Activated CD4-positive, alpha-beta T cell treated with anti-CD3 and anti-CD28 coated beads, Interleukin-2, amount 50 U/mL, for 1 hour (primary cell): ENCODE measurements at places on chromosomes 7 and 10.

GRCh38 chr10:131901181-131901829 is 497 bp downstream of the PPP2R2D start:
- peak; percentile 38 for DNase-seq

DNA sequence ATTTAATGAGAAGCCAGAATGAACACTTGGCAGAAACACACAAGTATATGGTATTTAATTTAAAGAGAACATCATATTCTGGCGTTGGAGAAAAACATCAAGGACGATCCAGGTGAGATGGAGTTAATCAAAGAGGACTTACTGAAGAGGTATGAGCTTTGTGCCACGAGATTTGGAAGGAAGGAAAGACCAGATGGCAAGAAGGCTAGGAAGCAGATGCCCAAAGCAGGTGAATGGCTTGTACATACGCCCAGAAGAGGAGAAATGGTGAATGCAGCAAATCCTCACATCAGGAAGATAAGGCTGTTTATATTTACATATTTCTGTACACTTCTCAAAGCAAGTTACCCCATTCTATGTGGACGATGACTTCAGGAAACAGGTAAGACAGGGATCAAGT is 163.9 kb upstream of the PLXNA4 start:
- DNase-seq, result no peak

GRCh38 chr10:83607959-83608745 is 531.2 kb upstream of the GHITM start:
- DNase-seq, result no peak

GRCh38 chr10:58479045-58479444 is 33.6 kb upstream of the BICC1 start:
- no peak for DNase-seq

DNA sequence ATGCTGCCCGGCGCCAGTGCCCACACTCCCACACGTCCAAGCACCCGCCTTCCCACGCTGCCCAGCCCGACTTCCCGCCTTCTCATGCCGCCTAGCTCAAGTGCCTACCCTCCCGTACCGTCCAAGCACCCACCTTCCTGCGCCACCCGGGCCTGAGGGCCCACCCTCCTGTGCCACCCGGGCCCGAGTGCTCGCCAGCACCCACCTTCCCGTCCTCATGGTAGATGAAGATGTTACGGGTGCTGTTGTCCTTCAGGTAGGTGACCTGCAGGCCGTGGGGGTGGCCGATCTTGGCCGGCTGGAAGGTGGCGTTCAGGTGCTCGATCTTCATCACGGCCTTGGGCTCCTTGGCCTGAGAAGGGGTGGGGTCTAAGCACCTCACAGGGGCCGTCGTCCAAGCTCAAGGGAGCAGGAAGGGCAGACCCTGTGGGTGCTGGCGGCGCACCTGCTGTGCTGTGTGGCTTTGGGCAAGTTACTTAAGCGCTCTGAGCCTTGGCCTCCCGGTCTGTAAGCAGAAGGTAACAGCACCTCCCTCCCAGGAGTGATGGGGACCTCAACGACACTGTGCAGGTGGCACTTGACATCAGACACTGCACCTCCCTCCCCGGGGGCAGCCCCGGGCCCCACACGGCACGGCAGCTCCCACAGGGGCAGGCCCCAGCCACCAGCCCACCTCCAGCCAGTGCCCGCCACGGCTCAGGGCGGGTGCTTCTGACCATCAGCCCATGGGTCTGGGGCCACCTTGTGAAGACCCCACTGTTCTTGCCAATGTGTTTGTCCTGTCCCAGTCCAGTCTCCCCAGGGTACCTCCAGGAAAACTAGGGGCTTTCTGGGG is 27.8 kb downstream of the GET4 start:
- DNase-seq, result no peak

DNA sequence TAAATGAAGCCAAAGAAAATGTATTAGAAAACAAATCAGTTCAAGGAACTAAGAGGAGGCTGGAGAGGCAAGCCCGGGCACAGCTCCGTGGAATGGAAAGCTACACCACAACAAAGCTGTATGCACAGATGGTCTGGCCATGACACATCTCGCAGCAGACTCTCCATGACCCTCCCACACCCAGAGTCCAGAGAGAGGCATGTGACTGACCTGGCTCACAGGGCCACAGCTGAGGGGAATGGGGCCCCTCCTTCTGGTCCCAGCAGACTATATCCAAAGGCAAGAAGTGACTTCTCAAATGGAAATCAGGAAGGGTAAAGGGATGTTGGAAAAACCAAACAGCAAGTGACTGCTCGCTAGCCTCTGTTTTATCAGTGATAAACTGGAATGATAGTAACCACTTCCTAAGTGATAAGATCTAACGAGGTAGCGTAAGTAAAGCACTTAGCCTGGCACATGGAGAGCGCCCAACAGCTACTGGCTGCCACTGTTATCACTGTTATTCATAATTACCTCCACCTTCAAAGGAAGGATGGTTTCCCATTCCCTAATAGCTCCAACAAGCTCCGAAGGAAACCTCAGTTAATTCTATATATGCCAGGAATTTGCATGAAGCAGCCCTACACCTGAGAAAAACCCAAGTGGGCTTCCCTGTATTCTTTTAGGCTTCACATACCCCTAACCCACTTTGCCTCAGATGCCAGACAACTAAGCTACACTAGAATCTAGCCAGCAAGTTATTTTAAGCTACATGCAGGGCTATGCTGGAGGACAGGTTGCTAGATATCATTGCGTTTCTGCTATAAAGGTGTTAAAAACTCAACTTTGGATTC is 8.4 kb downstream of the OSBPL3 start:
- DNase-seq, result no peak
